Anterior cingulate cortex (tissue), 58 donors: ENCODE measurements at places on chromosomes 13 and 19.

GRCh38 chr13:67829641-67830040 lies 599.5 kb upstream of the PCDH9 start:
- no peak for DNase-seq

GRCh38 chr13:98598043-98598442 lies 21.1 kb upstream of the STK24 start:
- DNase-seq, result no peak

GRCh38 chr19:19428746-19429145 lies 23.3 kb downstream of the GATAD2A start:
- DNase-seq, result no peak

DNA sequence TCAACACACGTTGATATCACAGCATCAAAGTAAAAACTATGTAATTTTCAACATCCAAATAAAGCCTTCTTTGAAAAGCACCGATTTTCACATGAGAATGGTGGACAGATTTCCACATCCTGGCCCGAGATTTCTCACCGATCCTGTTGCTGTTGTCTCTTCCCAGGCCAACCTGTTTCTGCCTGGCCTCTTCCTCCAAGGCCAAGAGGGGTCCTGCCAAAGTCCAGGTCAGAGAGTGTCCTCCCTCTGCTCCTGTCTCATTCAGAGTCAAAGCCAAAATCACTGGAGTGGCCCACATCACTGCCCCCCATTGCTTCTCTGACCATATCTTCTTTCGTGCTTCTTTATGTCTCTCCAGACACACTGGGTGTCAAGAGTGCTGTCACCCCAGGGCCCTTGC lies 49.5 kb downstream of the CHST8 start:
- no peak for DNase-seq

DNA sequence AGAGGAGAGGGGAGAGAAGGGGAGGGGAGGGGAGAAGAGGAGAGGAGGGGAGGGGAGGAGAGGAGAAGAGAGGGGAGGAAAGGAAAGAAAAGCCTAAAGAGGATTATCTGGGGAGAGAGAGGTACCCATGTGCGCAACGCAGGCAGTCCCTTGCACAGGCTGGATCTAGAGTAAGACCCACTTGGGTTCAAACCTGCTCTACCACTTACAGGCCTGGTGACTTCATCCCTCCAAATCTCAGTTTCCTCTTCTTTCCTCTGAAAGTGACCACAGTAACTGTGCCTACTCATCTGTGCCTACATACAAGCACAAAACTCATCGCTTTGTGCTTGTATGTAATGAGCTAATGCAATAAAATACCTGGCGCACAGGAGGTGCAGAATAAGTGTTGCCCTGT lies 732 bp upstream of the MAP1S start:
- DNase-seq, result no peak

DNA sequence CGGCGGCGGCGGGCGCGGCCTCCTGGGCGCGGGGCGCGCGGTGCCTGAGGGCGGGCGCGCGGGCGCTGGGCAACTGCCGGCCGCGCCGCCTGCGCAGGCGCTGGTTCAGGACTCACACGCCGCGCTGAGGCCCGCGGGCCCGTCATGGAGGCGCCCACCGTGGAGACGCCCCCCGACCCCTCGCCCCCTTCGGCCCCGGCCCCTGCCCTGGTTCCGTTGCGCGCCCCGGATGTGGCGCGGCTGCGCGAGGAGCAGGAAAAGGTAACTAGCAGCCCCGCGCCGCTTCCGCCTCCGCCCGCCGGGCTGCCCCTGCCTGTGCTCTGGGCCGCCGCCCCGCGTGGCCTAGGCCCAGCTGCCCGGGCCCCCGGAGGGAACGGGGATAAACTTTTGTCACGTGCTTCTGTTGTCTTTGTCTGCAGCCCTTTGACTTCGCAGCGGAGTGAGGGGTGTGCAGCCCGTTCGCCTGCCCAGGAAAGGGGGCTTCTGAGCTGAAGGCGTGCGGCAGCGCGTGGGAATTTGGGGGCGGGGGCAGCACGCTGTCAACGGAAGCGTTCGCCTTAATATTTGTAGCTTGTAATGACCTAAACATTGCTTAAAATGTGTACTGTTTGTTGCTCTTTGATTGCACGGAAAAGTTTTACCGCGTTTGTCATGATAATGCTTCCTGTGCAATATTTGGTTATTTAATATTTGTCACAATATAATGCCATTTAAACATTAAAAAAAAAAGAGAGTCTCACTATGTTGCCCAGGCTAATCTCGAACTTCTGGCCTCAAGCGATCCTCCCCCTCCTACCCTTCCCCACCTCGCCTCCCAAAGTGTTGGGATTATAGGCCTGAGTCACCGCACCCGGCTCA lies 594 bp downstream of the URI1 start:
- peak; percentile 61 for DNase-seq

DNA sequence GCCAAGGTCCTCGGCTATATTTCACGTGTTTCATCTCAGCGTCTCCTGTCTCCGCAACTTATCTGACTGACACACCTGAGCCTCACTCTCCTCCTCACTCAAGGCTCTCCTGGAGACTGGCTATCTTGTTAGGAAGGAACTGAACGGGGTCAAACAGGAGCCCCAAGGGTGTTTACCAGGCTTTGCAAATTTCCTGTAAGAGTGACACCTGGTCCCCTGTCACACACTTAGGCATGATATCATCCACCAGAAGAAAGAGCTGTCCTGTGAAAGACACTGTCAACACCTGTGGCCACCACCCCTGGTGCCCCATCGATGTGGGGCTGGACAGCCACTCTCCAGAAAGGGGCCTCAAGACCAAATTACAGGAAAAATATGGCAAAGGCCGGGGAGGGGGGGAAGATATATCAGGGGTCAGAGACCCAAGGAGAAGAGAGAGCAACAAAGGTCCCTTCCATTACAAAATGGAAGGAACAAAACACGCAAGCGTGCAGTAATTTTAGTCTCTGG lies 2.9 kb downstream of the CD70 start:
- DNase-seq, result no peak

DNA sequence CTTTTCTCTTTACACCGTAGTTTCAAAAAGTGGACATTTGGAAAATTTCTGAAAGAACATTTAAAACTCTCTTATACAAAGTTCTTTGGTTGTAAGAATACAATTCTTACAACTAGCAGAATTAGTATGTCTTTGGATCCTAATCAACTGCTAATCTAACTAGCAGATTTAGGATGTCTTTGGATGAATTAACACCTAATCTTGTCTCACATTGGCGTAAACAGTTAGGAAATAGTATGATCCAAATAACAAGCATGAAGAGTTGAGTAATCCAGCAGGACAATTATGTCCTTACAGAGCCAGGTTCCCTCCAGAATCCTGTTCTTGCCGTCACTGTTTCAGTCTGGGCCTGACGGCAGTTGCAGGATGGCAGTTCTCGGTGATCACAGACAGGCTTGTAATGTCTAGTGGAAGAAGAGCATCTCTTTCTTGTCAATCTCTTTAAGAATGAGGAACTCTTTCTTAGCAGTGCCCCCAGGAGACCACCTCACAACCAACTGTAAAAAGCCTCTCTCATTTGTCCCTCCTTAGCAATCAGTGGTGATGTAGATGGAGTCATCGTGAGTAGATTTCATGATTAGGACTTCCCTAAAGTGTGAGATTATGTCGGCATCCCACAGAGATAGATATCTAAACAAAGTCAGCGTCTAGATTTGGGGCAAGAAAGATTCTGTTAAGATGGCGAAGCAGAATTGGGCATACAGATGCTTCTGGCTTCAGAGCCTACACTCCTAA lies 5.7 kb upstream of the TNFSF13B start:
- DNase-seq, result no peak

GRCh38 chr19:47176071-47176626 lies 45.5 kb downstream of the SAE1 start:
- DNase-seq, result no peak

DNA sequence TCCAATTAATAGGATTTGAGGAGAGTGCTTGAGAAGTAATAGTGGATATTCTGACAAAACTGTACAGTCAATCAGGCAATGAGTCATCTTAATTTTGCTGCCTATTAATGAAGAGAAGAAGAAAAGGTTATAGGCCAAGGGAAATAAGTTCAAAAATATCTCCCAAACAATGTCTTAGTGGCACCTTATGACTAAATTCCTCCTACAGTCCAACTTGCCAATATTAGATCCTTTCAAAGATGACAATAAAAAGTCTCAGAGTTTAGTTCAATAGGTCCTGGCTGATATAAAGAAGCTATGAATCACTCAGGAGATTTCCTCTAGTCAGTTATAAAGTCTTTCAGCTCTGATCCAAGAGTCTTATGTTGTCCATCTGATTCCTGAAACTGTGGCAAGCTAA lies 27.9 kb downstream of the UGGT2 start:
- no peak for DNase-seq

- no peak for DNase-seq
Observed at GRCh38 chr19:46213806-46214205, 15.7 kb upstream of the IGFL1 start.

- DNase-seq, result no peak
Observed at GRCh38 chr19:924553-925086, 1.2 kb upstream of the ARID3A start.

DNA sequence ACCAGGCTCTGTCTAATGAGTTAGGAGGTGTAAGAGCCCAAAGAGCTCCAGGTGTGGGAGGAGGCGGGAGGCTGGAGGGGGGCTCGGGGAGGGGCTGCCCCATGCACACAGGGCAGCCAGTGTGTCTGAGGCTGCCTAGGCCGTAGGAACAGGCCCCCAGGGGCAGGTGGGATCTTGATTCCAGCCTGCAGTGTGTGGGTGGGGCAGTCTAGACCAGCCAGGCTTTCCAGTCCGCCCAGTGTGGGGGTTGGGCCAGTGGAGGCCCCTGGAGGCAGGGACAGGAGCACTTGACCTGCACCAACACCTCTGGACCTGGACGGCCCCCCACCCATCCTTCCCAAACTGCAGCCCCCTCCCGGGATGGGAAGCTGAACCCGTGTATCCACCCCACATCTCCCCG lies 5.4 kb upstream of the CAMSAP3 start:
- no peak for DNase-seq

GRCh38 chr13:46603165-46603603 lies 50.2 kb downstream of the LRCH1 start:
- no peak for DNase-seq

DNA sequence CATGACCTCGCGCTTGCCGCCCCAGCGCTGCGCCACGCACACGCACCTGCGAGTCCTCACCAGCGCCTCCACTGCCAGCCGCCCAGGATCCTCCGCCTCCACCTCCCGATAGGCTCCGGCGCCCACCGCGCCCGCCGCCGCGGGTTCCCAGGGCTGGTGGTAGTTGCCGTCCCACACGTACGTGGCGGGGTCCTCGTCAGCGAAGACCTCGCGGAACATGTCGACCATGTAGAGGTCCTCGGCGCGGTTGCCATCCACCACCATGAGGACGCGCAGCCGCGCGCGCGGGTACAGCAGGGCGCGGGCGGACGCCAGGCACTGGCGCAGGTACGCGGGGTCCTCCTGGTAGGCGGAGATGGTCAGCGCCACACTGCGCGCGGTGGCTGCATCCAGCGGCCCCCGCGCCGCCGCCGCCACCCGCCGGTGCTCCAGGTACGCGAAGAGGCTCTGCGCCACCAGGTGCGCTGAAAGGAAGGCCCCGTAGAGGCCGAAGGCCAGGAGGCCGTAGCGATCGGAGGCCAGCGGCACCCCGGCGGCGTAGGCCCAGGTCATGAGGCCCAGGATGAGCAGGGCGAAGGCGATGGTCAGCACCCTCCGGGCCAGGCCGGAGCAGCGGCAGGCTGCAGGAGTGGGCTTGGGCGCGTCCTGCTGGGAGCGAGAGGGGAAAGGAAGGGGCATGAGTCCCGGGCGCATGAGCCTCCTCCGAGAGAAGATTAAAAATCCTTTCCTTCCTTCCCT lies 4.4 kb downstream of the HAS1 start:
- DNase-seq, result no peak

GRCh38 chr13:44237276-44237767 lies 136.3 kb upstream of the SERP2 start:
- peak; percentile 40 for DNase-seq
